COR-L47 (cell line): ENCODE measurements at places on chromosomes 6 and 20.

- peak; percentile 26 for DNase-seq
These were observed 75.4 kb downstream of the FILIP1 start for GRCh38 chr6:75418233-75418632.

GRCh38 chr6:16964553-16965499 is 137.0 kb upstream of the STMND1 start:
- peak; percentile 87 for DNase-seq

DNA sequence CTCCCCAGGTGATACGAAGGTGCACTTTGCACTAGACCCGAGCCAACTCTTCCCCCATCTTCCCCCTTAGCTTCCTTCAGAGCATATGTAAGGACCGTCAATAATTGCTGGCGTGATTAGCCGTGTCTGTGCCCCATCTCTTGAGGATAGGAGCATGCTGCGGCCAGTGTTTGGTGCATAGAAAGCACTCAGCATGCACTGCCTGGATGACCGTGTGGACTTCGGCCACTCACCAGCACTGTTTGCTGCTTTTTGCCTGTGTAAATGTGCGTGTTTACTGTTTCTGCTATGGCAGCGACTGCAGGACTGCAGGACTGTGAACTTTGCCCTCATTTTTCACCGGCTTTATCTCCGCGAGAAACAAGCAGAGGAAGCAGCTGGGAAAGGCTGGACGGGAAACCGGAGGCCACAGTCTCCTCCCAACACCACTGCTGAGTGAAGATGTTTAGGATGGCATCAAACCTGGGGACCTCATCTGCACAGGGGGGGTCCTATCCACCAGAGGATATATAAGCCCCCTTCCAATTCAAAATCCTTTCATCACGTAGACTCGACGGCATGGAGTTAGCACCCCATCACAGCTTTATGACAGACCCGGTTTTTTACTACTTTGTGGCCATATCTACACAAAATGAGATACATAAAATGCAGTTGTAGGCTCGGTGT is 150.6 kb upstream of the AFDN start:
- DNase-seq = no peak

GRCh38 chr6:55636406-55637102 is 57.6 kb upstream of the HMGCLL1 start:
- peak; percentile 3 for DNase-seq

DNA sequence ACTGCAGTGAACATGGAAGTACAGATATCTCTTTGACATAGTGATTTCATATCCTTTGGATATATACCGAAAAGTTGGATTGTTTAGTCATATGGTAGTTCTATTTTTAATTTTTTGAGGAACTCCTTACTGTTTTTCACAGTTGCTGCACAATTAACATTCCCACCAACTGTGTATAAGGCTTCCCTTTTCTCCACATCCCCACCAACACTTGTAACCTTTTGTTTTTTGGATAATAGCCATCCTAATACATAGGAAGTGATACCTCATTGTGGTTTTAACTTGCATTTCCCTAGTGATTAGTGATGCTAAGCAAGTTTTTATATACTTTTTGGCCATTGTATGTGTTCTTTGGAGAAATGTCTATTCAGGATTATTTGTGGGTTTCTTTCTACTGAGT is 45.1 kb upstream of the TENT5A start:
- no peak for DNase-seq

DNA sequence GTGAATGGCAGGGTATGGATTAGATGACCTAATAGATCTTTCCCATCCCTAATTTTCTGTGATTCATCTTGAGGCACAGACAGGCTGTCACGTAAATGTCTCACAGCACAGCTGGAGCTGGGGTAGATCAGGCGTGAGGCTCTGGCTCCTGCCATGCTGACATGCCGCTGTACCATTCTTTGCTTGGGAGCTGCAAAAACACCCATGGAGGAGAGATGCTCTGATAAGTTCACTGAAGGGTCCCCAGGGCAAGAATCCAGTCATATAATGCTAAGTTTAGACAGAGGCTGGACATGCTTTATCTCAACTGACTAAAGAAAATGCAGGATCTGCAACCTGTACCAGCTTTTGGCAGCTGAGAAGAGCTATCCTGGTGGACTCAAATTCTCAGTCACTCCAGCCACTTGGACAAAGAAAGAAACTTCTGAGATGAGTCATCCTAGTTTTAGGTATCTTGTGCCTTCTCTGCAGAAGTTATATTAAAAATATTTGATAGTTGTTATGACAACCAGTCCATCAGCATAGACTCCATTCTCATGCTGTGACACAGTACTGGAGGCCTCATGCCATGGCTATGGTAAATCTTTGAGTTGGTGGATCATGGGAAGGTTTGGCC is 185.1 kb upstream of the RAB32 start:
- DNase-seq = no peak

- no peak for DNase-seq
These were observed 61.7 kb downstream of the E2F3 start for GRCh38 chr6:20463396-20463795.

GRCh38 chr20:51434580-51435247 is 107.8 kb downstream of the NFATC2 start:
- DNase-seq = no peak

DNA sequence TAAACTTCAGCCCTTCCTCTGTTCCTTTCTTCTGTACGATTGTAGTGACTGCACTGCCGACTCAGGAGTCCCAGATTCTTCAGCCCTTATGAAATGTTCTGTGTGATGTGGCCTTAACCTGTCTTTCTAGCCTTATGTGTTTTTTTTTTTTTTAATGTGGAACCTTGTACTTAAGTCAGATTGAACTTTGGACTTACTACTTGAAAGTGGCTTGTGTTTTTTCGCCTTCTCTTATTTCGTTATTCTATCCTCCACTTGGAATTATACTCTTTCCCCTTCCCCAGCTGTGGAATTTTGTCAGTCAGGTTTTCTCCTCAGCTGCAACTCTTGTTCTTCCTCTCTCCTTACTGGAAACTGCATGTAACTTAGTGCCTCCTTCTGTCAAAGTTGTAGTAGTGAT is 8.8 kb downstream of the CEP43 start:
- DNase-seq = no peak

DNA sequence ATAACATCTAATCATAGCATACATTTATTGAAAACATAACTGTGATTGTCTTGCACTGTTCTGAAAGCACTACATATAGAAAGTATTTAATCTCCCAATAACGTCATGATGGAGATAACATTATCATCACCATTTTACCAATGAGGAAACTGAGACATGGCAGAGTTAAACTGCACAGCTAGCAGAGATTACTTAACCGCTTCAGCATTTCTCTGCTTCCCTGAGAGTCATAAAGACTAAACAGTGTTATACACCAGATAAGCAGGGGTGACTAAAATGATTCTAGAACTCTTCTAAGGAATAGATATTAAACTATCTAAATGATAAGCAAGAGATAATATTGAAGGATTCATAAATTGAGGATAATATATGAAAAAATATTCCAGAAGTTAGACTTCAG is 183.2 kb upstream of the BMP5 start:
- no peak for DNase-seq

DNA sequence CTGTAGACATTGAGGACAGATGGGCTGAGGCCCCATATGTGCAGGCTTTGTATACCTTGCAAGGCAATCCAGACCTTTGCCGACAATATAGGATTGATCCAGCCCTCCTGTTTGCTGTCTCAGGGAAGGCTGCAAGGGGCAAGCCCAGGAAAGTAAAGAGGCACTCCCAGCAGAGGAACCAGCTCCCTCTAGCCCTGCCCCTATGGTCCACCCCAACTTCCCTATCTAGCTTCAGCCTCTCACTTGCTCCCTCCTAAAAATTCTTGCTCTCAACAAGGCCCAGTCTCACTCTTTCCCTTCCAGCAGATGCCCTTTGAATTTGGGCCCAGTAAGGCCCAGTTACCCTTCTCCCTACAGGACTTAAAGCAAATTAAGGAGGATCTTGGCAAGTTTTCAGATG is 92.6 kb downstream of the JARID2 start:
- no peak for DNase-seq

- no peak for DNase-seq
These were observed 96.4 kb downstream of the TBC1D32 start for GRCh38 chr6:121237859-121238258.

DNA sequence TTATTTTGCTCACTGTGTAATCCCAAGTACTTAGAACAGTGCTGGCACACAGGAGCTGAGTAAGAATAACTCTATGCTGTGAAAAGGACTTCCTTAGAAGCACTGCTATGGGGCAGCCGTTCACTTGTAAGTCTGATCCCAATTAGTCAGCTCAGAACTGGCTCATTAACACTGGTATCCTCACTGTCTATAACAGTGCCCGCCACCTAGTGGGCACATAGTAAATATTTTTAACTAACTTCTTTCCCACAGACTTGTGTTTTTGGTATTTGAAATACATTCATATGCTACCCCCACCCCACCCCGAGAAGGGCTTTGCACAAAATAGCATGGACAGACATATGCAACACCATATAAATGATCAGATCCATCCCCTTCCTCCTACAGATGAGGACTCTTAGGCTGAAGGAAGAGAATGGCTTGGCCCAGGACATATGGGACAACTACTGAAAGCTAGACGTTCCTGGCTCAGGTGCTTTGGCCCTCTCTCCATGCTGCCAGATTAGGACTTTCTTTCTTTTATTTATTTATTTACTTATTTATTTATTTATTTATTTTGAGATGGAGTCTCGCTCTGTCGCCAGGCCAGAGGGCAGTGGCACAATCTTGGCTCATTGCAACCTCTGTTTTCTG is 47.1 kb downstream of the DST start:
- peak; percentile 72 for DNase-seq

GRCh38 chr20:22684763-22685443 is 100.5 kb upstream of the FOXA2 start:
- DNase-seq = peak; percentile 59

GRCh38 chr6:155493694-155494143 is 38.1 kb upstream of the NOX3 start:
- DNase-seq = no peak

- DNase-seq = no peak
These were observed 8.4 kb upstream of the RNF182 start for GRCh38 chr6:13916230-13916944.

GRCh38 chr6:106974999-106975737 is 639 bp upstream of the CD24 start:
- DNase-seq = peak; percentile 55

- DNase-seq = no peak
These were observed 28.6 kb upstream of the DLGAP4 start for GRCh38 chr20:36277546-36277945.
